ENCODE measurements at places on chromosomes 7 and 10.

GRCh38 chr7:155896531-155897263 is 84.4 kb upstream of the SHH start:
- no peak for DNase-seq

DNA sequence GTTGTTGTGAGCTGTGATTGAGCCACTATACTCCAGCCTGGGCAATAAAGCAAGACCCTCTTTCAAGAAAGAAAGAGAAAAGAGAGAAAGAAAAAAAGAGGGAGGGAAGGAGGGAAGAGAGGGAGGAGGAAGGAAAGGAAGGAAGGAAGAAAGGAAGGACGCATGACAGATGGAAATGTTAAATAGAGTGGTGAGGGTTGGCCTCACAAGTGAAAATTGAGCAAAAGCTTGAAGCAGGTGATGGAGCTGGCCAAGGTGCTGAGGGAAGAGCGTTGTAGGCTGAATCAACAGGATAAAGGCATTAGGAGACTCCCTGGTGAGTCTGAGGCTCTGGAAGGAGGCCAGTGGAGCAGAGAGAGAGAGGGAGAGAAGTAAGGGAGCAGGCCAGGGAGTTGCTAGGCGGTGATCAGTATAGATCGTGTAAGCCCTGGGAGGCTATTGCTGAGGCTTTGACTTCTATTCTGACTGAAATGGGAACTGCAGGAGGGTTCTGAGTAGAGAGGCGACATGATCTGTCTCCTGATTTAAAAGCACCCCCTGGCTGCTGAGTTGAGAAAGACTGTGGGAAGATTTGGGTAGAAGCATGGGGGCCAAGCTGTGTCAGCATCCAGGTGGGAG is 26.5 kb upstream of the TMEM248 start:
- peak; percentile 59 for DNase-seq

- DNase-seq = no peak
These were observed 190.8 kb upstream of the TMEM196 start for GRCh38 chr7:19964246-19964645.

DNA sequence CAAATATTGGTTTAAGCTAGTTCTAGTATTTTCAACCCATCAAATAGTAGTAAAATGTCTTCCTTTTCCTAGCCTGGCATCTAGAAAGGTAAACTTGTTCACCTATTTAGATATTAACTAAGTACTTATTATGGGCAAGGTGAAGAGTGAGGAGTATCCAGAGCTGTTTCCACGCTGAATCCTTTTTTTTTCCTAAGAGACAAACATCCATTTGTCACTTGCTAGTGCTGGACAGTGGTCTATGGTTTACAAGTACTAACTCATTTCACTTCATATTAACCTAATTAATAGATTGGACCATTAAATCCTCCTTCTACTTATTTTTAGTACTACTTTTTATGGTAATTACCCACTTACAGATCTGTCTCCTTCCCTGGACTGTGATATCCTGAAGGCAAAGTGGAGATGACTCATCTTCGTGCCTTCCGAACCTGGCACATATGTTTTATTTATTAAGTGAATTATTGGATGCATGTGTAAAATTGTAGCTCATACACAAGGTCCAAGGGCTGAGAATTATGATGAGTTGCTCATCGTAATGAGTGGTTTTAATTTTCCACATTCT is 159.6 kb upstream of the IGFBP3 start:
- no peak for DNase-seq

DNA sequence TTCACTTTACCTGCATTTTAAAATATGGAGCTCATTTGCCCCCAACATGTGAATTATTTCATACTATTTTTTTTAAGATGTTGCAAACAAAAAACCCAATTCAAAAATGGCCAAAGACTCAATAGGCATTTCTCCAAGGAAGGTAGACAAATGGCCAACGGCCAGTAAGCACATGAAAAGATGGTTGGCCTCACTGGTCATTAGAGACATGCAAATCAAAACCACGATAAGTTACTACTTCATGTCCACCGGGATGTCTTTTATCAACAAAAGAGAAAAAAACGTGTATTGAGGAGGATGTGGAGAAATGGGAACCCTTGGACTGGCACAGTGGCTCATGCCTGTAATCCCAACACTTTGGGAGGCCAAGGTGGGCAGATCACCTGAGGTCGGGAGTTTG is 3.4 kb upstream of the CTBP2 start:
- DNase-seq = no peak

DNA sequence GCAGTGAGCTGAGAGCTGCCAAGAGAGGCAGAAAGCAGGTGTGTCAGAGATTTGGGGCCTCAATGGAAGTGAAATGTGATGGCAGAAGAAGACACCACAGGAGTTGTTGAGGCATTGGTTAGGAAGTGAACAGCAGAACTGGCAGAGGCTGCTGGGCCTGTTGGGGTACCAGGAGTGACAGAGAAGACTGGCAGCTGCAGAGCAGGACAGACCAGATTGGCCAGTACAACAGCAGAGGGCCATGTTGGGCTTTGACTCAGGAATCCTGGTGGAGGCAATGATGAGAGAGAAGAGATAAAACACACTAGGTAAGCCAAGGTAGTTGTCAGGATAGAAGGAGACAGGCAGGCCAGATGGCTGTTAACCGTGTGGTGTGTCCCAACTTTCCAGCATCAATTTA is 19.9 kb upstream of the HERPUD2 start:
- DNase-seq = no peak

DNA sequence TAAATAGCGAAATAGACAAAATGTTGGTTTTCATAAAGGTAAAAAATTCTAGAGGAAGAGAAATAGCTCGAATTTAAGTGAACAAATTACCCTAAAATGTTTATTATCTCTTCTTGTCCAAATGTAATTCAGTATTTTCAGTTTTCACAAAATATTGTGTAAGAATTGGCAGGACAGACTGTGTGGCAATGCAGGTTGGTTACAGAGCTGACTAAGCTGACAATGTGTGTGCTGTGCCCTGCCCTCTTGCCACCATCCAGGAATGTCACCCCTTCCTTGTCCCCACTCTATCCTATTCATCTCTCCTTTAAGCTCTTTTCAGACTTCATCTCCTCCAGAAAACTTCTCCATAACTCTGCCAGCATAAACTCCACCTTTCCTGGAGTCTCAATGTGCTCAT is 46.1 kb downstream of the COL28A1 start:
- DNase-seq = no peak

DNA sequence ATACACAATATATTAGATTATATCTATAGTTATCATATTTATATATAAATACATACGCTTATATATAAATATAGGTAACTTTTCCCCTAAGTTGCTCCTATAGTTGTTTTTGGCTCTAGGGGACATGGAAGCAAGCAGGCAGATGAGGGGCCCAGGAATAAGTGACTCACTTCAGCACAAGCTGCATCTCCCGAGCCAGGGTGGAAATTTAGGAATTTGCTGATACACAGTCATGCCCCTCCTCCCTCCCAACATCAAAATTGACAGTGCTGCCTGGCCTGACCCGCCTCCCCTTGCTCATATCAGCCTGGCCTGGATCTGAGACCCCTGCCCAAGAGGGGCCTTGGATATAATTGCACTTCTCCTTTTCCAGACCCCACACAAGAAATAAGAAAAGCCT is 33.8 kb downstream of the MKI67 start:
- DNase-seq = no peak

DNA sequence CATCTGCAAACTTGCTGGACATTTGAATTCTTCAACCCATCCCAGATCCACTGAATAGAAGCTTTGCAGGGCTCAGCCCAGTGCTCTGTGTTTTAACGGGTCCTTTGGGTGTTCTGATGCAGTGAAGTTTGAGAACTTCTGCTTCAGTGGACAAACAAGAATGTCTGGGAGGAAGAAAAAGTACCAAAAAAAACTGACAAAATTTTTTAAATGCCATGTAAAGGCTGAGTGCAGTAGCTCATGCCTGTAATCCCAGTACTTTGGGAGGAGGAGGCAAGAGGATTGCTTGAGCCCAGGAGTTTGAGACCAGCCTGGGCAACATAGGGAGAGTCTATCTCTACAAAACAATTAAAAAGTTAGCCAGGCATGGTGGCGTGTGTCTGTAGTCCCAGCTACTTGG is 51.8 kb upstream of the FRMD4A start:
- DNase-seq = no peak

- DNase-seq = no peak
These were observed 22.8 kb downstream of the SPOCK2 start for GRCh38 chr10:72065439-72066025.

GRCh38 chr10:97411406-97411805 is 10.3 kb upstream of the RRP12 start:
- no peak for DNase-seq

- no peak for DNase-seq
These were observed 650.7 kb downstream of the INHBA start for GRCh38 chr7:41052201-41052600.

GRCh38 chr7:36175886-36176285 is 22.8 kb downstream of the EEPD1 start:
- no peak for DNase-seq

GRCh38 chr10:72808001-72808400 is 85.5 kb upstream of the OIT3 start:
- no peak for DNase-seq

DNA sequence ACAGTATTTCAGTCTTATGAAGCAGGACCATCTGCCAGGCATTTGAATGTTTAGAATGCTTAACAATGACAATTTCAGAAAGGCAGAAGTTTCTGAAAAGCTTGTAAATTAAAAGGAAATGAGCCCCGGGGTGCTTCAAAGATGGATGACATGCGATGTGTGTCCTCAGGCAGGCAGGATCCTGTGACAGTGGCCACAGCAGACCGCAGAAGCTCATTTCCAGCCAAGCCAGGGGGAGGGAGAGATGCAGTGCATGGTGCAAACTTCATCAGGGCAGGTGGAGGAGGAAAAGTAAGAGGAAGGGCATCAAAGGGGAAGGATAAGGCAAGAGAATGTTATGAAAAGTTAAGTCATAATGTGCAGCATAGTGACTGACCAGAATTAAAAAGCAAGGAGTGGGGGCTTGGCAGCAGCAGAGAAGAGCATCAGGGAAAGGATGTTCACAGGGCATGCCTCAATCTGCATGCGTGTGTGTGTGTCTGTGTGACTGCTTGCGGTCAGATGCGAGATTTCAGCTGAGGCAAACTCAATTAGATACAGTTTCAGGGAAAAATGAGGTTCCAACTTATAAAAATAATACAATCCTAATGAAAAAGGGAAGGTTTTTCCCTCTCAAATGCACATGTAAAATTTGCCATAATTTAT is 173.7 kb downstream of the COBL start:
- DNase-seq = no peak

DNA sequence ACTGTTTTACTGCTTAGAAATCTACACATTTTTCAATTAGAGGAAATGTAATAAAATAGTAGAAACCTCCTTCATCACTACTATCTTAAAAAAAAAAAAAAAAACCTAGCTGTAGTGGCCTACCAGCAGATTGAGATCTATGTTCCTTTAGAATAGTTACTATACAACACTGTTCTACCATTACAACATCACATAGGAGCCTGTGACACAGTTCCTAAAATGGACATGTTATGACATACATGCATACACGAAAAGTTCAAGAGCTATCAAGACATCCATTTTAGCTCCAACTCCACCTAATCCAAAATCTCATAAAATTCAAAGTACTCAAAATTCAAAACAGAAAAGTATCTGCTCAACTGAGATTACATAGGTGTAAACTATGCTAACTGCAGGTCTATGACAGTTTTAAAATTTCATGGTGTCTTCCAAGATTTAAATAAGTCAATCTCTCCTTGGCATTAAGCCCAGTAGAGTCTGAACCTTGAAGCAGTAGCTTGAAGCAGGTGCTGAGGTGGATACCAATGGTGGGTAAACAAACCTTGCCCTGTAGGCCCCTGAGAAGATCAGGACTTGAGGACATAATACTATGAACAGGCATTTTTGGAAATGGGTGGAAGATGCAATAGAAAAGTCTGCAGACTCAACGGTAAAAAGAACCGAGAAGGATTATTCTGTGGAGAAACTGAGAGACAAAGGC is 17.0 kb downstream of the CACUL1 start:
- DNase-seq = no peak

GRCh38 chr7:41375582-41375981 is 327.3 kb downstream of the INHBA start:
- no peak for DNase-seq

DNA sequence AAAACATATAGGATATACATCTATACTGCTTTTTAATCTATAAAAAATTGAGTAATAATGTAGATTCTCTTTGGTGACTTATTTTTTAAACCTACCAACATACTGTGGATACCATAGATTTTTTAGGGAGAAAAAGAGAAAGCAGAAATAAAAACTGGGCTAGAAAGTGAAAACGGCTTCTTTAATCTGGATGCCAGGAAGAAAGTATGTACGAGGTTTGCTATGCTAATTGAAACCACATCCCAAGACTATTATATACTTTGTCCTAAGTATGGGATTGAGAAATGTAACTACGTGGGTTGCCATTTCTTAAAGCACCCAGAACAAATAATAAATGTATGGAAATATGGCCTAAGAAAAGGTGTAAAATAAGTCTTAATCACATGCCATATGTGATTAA is 129.0 kb upstream of the NFE2L3 start:
- DNase-seq = no peak

GRCh38 chr10:33982995-33983394 is 648.5 kb upstream of the NRP1 start:
- no peak for DNase-seq

GRCh38 chr10:58457761-58458616 is 54.7 kb upstream of the BICC1 start:
- DNase-seq = no peak

- no peak for DNase-seq
These were observed 1021.3 kb downstream of the XPNPEP1 start for GRCh38 chr10:108901781-108902618.

DNA sequence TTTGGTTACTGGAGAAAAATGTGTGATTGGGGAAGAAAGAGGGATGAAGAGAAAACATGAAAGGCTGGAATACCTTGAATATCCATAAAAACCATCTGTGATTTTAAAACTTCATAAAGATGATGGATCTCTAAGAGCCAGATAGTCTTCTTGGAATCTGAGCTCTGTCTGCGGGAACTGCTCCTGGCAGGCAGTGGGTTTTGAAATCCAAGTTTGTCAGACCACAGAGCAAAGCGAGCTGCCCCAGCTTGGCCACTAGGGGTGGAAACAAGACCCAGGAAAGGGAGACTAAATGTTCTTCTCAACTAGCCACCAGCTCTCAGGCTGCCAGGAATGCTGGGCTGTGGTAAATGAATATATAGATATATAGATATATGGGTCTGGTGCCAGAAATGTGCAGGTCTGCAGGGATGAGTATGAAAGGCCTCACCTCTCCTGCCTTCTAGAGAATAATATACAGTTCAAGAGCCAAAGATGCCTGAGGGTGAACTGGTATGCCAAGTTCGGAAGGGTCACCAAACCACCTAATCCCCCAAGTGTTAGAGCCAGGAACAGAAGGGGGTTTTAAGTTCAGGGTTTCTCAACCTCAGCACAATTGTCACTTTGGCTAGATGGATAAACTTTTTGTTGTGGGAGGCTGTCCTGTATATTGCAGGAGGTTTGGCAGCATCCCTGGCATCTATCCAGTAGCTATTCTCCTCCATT is 208.8 kb downstream of the KCNMA1 start:
- peak; percentile 61 for DNase-seq

- no peak for DNase-seq
These were observed 8.0 kb downstream of the AKR1B10 start for GRCh38 chr7:134535272-134535918.

GRCh38 chr10:104584541-104584940 is 56.5 kb upstream of the SORCS3 start:
- DNase-seq = no peak

Measured in iPS-NIHi11 (cell line).